ENCODE measurements at places on chromosomes 3 and 15.

DNA sequence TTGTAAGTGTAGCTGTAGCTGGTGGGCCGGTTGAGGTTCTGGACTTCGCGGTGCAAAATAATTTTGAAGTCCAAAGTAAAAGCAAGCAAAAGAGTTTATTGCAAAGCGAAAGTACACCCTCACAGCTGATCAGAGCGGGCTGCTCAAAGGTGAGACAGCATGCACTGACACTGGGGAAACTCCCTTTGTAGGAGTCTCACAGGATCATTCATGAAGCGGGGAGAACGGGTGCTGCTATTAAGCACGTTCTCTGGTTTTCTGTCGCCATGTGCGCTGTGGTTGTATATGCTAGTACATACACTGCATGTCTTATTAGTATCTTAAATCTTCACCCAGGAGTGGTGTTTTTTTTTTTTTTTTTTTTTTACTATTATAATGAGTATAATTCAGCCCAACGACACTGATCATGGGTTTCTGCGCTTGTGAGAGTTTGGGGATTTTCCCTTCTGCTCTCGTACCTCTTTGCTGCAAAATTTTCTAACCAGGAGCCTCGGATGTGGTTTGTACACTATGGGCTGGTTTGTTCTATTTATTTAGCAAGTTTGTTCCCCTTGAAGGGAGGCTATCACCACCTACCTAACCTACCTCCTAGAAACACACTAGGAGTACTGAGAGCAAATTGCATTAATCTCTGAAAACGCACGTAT, 1.4 kb upstream of the AP4E1 start:
- DNase-seq: peak; percentile 92

DNA sequence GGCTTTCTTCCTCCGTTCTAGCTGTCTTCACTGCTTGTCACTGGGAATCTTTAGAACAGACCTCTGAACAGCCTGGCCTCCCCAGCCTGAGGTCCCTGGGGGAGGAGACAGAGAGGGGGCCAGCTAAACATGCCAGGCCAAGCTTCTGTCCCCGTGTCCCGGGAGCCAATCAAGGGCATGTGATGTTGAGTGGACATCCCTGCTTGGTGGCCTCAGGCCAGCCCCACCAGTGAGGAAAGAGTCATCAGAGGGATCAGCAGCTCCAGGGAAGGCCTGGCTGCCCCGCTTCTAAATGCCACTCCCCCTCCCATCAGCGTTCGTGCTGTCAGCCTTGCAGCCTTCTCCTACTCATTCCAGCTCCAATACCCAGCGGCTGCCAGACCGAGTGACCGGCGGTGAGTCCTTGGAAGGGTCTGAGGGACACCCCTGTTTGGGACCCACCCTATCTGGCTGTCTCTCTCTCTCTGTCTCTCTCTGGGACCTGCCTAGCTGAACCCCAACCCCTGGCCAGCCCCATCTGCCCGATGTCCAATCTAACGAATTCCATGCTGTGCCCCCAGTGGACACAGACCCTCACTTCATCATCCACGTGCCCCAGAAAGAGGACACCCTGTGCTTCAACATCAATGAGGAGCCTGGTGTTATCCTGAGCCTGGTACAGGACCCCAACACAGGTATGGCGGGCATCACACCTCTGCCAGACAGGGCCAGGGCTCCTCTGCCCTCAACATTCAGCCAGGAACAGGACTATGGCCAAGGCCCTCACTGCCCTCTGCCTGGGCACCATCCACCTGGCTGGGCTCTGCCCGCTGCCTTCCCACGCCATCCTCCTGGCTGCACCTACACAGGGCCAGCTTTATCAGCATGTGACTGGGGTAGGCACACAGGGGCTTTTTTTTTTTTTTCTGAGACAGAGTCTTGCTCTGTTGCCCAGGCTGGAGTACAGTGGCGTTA, 6.6 kb upstream of the ITIH3 start:
- DNase-seq: no peak

GRCh38 chr3:127254730-127255129, 33.1 kb downstream of the PRR20G start:
- DNase-seq: no peak

DNA sequence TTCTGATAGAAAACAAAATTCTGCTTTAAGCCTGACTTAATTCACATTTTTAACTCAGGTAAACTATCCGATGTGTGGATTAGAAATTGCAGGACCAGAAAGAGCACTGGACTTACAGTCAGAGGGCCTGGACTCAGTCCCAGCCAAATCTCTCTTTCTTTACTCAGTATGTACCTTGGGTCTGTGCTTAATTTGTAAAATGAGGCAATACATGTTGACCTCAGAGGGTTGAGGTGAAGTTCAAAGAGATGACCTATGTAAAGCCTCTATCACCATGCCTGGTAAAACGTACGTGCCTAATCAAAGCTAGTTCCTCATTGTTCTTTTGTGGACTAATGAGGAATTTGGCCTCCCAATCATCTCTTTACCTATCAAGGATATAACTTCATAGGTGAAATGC, 1.9 kb upstream of the BCL2A1 start:
- no peak for DNase-seq

DNA sequence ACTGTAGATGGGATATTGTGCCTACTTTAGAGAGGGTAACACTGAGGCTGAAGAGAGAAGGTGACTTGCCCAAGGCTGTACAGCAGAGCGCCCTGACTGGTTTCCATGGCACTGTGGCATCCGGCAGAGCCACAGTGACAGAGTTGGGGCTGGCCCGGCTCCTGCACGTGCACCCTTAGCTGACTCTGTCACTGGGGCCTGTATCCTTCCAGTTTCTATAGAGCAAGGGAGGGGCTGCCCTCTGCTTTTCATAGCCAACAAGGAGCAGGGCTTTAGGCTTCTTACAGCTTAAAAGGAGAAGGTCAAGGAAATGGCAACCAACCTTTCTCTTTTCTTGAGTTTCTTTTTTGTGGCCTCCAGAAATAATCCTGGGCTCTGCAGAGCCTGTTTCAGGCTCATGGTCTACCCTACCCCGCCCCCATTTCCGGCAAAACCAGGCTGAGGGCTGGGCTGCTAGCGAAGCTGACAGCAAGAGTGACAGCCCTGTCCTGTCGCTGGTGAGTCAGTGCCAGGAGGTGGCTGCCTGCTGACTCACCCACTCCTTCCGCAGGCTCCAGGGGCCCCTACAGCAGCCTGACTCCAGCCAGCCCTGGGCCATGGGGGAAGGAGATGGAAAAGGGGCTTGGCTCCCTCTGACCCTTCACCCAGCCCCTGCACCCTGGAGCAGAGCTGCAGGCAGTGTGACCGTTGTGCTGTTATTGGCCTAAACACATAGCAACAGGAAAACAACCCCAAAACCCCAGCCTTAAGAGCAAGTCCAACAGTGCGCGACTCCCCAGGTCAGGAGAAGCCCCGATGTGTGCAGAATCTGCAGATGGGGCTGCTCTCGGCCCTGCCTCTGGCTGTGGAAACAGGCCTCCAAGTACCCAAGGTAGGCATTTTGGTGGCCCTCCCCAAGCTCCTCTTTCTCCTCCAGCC, 29.8 kb downstream of the SLC6A6 start:
- peak; percentile 97 for DNase-seq

DNA sequence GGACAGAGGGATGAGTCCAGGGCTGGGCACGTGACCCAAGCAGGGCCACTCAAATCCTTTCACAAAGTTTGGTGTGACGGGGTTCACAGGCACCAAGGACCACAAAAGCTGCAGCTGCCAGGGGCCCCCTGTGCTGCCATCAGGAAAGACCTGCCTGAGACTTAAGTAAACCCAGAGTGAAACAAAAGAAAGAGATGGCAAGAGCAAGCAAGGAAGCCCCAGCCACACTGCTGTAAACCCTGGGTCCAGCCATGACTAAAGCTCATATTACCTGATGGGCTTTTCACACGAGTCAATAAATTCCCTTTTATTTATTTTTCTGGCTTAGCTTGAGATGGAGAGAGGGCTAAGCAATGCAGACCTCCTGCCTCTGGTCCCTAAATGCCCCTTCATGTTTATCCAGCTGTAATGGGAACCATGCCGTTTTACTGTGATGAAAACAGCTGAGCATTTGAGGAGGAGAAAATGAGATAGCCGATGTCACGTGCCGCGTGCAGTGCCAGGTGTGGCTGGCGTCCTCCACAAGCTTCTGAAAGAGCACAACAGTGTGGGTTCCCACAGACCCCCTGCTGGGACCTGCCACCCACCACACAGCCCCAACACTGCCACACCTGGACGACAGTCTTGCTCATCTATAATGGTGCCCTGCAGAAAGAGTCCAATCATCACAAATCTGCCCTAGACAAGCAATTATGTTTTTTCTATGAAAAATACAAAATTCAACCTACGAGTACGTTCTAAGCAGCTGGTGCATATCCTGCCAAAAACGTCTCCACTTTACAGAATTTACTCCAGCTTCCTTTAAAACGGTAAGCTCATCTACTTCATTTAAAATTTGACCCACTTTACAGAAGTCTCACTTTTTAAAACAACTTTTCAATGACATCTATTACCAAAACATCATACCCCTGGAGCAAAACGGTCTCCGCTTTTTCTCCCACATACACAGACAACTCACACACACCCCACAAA, 34.2 kb downstream of the ADAMTS17 start:
- no peak for DNase-seq

DNA sequence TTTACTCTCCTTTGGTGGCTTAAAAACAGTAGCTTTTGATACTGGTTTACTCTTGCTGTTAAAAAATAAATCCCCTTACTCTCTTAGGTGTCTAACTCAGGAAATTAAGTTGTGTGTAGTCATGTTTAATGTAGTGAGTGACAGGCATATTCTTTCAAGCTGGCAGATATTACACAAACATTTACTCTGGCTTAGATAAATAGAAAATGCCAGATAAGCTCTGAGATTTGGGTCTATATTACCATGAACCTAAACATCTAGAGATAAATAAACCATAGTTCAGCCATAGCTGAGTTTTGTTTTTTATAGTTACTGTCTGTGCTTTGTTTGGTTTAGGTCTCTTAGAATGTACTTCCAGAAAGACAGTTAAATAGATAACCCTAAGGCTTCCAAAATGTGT, 2.4 kb downstream of the SEMA6D start:
- DNase-seq: no peak

DNA sequence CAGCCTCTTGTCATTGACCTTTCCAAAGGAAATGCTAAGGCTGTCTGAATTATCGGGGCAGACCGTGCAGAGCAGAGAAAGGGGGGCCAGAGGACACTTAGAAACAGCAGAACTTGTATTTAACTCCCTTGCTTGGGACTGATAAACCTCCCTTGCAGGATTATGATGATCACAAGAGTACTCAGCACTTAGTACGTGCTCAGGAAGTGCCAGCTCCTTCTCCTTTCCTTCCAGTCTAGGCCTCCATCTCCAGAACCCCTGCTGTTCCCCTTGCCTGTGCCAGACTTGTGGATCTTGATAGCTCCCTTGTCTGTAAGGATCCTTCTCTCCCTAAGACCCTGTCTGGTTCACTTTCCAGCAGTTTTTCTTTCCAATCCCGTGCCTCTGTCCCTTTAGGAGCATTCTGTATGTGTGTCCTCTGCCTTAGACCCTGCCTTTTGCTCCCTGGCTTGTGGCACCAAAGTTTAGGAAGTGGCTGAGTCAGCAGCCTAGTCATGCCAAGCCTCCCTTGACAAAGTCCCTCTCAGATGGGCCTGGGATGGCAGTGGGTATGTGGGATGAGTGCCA, 747 bp downstream of the SORD start:
- DNase-seq: no peak

- DNase-seq: peak; percentile 72
These were observed 16.2 kb upstream of the ANKDD1A start for GRCh38 chr15:64895285-64896065.

DNA sequence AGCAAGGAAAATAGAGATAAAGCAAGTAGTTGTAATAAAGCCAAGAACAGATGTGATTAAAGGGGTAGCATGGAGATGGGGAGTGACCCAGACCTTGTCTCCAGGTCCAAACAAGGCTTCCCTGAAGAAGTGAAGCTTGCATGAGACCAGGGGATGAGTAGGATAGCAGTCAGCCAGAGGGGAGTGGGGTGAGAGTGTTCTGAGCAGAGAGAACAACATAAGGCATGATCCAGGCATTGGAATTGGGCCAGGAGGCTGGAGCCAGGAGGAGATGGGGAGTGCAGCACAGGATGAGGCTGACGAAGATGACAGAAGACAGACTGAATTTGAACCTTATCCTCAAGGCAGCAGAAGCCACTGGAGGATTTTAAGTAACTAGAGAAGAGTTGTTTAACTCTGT, 7.2 kb downstream of the TMOD2 start:
- no peak for DNase-seq

- no peak for DNase-seq
These were observed 639 bp upstream of the ITIH3 start for GRCh38 chr3:52793702-52794611.

GRCh38 chr3:189317911-189318310, 146.1 kb downstream of the TPRG1 start:
- DNase-seq: no peak

DNA sequence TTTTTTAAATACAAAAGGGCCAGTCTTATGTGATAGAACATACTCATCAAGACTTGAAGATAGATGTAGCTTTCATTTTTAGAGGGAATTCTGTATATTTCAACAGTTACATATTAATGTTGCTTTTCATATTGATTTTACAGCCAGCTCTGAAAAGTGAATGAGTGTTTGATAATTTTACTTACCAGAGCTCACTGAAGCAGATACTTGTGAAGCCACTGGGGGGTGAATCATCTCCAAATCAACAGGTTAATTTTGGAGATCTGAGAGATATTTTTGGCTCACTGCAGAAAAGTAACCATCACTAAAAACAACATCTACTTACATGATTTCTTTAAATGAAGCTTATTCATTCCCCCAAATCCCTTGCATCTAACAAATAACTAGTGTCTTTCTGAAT, 24.7 kb downstream of the TNFAIP8L3 start:
- no peak for DNase-seq

- peak; percentile 17 for DNase-seq
These were observed at the start of gene ENTPD3 for GRCh38 chr3:40387001-40387894. Gene ENTPD3 (plus strand): TSS chr3:40387184. CDS start chr3:40388058, 874 bp downstream.

GRCh38 chr15:25175789-25176615, 221.2 kb downstream of the SNRPN start:
- DNase-seq: no peak

DNA sequence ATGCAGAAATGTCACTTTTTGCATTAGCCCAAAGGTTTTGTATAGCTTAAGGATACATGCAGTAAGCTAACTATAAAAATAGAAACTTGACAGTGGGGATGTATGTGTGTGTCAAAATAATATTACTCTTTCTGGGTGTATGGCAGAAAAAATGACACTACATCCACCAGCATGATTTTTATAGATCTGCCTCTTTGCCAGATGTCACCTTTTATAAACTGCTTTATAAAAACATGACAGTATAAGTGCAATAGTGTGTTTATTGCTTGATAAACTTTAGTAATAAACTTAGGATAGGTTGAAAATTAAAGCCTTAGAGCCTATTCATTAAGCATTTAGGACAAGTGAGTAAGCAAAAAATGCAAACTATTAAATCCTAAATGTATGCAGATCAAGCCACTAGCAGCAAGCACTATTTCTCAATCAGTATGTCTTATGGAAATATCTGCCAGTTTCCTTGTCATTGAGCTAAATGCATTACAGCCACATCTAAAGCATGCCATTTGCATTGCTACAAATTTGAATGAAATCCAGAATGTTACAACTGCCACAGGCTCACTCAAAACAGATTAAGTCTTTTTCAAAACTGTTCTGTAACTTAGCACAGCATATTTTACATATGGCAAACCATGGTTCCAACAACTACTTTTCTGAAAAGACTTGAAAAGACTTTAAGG, 935.0 kb downstream of the FHIT start:
- DNase-seq: no peak

- DNase-seq: peak; percentile 19
These were observed 439.2 kb downstream of the MCTP2 start for GRCh38 chr15:94670438-94671034.

All from activated CD4-positive, alpha-beta T cell treated with anti-CD3 and anti-CD28 coated beads, Interleukin-2, Interleukin-4, amounts not matched to agents 100 ng/mL and 50 ng/mL, durations not matched to agents 16 hours and 8 hours (primary cell).